ENCODE measurements at places on chromosomes 11 and 22. TPM values are rescaled to one million over a fixed set of nuclear protein-coding genes. Genes with fewer than 3 reads are reported as not detected.

Gene HEPHL1
- total RNA-seq = not detected

Gene KCNQ1
- 21.4 TPM for total RNA-seq

Gene KREMEN1
- total RNA-seq = not detected

Gene KCNJ4
- total RNA-seq = not detected

Gene MUC5AC
- not detected for total RNA-seq

Gene OR5P2
- total RNA-seq = not detected

Gene POLDIP3
- 82.3 TPM for total RNA-seq

Measured in CD4-positive, alpha-beta memory T cell (primary cell).